NCI-H226 (cell line): ENCODE measurements at places on chromosomes 2 and 18.

GRCh38 chr2:46521215-46521683, 41.9 kb downstream of the TMEM247 start:
- peak; percentile 75 for DNase-seq

DNA sequence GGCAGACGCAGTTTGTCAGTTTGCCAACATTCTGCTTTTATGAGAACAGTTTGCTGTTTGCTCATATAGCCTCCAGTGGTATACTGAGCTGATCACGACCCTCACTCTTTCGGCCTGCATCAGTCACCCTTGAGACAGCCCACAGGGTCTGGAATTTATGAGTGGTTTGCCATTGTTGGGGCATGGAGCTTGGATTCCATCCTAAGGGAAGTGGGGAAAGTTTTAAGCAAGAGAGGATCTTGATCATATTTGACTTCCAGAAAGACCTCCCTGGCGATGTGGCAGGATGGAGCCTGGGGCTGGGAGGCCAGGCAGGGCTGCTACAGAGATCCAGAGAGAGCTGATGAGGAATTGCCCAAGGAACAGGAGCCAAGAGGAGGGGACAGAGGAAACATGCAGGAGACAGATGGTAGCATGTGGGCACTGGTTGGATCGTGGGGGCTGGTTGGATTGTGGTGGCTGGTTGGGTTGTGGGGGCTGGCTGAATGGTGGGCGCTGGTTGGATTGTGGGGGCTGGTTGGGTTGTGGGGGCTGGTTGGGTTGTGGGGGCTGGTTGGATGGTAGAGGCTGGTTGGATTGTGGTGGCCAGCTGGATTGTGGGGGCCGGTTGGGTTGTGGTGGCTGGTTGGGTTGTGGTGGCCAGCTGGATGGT, 27.3 kb upstream of the GPR17 start:
- no peak for DNase-seq

DNA sequence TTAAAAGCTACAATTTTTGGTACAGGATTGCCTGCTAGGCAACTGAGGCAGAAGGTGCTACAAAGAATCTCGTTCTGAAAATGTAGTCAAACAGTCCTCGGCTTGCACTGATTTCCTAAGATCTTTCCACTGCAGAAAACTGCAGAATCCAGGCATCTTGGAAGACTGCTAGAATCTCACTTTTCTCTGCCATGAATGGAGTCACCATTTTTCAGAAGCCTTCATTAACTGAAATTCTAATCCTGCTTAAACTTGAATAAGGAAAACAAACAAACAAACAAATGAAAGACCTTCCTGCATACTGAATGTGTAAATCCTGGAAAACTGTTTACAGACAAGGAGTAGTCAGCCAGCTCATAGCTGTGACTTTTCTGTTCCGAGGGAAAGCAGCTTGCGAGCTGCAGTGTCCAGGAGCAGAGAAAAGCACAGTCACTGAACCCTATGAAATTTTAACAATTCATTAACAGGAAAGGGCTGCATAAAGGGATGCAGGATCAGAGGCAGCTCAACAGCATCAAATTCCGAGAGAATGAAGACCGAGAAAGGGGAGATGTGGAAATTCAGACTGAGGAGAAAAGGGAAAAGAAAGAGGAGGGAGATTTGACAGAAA, 210.5 kb upstream of the PIK3C3 start:
- DNase-seq = no peak

DNA sequence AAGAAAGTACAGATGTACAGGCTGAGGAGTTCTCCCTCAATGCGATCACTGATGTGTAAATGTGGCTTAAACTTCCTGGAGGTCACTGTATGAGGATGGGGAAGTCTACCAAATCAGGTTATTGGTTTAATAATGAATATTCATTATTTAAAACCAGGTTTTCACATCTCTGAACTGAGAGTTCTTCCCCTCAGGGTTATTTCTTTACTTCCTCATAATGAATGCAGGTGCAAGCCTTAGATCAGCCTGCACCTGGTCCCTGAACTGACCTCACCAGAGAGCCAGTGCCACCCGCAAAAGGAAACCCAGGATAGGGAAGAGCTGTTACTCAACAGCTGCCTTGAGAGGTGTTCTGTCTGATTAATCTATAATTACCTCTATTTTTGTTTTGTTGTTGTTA, 369.0 kb downstream of the EPHA4 start:
- no peak for DNase-seq

GRCh38 chr2:232662486-232663260, 29.3 kb downstream of the EFHD1 start:
- DNase-seq = no peak

DNA sequence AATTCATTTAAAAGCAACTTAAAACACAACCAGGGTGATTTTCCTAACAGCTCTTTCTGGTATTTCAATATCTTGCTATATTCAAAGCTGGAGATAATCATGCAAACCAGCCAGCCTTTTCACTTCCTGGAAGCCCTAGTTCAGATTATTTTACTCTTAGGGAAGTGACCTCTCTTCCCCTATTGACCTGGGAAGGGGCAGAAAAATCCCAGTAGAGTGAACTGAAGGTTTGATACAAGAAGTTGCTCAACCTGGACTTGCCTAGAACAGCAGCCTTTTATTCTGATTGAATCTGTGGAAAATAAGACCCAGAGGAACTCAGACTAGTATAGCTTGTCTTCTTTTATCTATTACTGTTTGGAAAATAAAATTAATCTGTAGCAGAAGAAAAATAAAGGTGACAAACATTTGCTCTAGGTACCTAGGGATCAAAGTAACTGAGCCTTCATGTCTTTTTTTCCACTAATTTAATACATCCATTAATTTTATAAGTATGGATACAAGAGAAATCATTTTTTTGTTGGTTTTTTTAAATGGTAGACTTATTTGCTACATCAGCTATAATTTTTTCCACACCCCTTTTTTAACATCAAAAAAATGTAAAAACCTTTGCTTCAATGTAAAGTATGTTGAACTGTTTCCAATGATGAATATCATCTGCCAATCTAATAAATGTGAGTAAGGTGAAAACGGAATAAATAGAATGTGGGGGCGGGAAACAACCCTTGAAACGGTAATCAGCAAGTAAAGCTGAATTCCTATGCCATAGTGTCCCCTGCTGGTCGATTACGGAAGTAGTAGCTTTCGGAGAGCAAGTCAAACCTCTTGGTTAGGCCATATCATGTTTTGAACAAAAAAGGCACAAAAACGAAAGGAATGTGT, 629.9 kb downstream of the NRXN1 start:
- DNase-seq = no peak

DNA sequence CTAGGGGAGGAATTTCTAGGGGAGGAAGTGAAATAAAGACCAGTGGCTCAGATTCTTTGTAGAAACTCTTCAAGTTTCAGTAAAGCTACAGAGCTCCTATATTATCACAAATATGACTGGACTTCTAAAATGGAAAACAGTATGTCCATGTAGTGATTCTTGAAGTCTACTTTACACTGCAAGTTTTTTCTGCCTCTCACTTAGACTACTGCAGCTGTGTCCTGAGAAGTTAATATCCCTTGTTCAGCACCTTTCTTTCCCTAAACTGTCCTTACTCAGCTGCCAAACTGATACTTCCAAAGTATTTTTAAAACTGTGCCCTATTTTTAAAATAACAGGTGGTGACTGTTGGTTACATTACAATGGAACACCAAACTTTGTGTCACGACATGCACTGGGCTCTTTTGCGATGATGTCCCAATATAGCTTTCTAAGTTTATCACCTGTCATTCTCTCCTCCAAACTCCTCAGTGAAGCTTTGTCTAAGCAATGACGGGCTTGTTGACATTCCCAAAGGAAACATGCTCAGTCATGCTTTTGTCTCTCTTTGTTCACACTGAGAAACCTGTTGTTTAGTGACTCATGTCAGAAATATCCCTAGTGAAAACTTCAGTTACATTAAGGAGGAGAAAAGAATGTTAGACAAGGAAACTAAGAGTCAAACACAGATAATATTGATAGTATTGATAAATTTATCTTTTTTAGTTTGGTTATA, 341.1 kb downstream of the ARL6IP6 start:
- peak; percentile 83 for DNase-seq

DNA sequence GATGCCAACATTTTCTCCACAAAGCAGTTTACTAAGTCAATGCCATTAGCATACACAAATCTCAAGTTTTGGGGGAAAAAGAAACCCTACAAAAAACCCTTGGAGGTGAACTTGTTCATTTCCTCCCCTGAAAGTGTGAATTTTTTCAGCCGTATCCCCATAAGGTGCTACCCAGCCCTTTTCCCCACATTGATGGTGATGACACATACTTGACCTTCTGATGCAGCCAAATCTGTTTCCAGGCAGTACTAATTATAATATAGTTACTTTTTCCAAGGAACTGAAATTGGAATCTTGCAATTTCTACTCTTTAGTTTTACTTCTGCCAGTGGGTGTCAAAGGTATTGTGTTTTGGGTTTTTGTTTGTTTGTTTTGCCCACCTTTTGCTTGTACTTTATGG, 474.5 kb downstream of the TGIF1 start:
- DNase-seq = no peak

GRCh38 chr2:43718530-43719124, 42.4 kb upstream of the C1GALT1C1L start:
- DNase-seq = no peak
